ENCODE measurements at places on chromosomes 7 and 10.
A peak's percentile ranks its signal among the peaks of the same experiment; 100 is the strongest.

- DNase-seq, result peak; percentile 60
Measured at GRCh38 chr10:103111031-103111917, 81.8 kb downstream of the NT5C2 start.

DNA sequence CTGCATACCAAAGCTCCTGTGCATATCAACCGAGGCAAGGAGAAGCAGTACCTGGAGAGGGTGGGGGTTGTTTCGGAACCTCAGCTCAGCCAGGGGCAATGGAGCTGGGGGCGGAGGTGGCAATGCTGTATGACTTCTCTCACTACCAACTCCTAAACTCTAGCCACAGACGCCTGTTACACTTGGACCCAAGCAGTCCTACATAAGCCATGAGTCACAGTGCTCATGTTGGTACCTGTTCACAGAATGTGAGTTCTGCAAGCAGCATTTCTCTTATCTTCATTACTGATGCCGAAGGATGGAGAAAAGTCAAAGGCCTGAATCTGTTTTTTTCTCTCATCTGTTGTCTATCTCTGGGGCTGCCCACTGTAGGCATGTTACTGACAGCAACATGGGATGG, 3.2 kb upstream of the RAB18 start:
- no peak for DNase-seq

- peak; percentile 83 for DNase-seq
Measured at GRCh38 chr7:2680792-2681490, 7.1 kb upstream of the AMZ1 start.

- no peak for DNase-seq
Measured at GRCh38 chr7:95404316-95404865, 8.2 kb upstream of the PON3 start.

DNA sequence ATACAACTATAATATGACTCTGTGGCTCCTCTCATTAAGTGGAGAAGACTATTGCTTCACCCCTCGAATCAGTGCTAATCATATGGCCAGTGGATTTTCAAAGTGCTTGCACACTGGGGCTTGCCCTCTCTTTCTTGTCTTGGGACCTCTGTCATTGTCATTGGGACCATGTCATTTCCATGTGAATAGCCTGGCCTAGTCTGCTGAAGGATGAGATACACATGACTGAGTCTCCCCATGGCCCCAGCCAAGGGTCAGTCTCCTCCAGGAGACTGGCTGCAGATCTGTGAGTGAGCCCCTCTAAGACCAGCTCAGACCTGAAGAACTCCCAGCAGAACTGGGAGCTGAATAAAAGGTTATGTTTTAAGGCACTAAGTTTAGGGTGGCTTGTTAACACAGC, 39.5 kb downstream of the PKD1L1 start:
- DNase-seq, result no peak

DNA sequence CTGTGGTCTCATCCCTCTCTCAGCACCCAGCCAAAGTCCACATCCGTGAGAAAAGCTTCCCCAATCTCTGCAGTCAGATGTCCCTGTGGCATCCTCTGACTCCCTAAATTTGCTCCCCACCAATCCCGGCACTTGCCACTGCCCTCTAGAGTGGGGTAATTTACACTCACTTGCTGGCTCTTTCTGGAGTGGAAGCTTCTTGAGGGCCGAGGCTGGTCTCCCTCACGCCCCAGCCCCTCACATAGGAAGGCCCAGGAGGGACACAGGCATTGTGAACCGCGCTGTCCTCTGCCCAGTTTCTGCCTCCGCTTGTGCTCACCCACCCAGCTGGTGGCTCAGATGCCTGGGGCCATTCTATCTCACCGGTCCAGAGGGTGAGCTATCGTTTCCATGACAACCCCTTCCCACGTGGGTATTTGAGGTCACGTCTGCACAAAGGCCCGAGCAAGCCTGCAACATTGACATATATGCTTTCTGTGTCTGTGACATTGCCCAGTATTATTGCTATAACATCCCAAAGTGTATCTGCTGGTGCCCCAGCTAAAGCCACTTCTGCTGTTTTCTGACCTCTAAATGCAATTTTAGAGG, 97.3 kb upstream of the CTBP2 start:
- DNase-seq, result no peak

- DNase-seq, result no peak
Measured at GRCh38 chr7:22480523-22481075, 19.4 kb downstream of the STEAP1B start.

GRCh38 chr10:73163096-73163495, 4.7 kb downstream of the ECD start:
- peak; percentile 30 for DNase-seq

GRCh38 chr7:25476863-25477499, 248.7 kb upstream of the NPVF start:
- DNase-seq, result no peak

DNA sequence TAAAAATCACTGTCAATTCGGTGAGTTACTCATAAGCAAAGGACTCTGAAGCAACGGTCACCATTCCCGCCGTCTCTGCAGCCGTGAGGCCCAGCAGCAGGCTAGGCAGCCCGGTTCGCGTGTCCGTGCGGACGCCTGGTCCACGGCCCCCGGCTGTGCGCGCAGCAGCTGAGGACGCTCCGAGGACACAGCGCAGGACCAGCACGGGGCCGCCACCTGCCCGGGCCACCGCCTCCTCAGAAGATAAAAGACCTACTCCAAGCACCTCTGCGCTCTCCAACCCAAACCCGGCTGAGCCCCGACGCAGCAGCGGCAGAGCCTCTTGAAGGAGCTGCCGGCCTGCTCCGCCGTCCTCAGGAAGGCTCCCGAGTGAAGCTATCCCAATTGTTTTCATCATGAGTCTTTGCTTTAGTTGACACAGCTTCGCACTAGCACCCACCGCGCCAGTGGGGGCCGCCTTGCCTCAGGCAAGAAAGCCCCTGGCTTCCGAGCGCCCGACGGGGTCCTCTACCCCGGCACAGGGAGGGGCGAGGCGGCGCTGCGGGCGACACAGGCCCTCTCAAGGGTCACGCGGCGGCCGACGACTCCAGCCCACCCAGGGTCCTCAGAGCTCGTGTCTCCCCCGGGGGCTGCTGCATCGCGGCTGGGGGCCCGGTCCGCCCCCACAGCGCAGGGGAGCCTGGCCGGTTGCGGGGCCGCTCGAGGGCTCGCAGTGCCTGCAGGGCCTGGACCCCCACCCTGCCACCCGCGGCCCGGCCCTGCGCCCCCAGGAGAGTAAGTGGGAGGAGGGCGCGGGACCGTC, 16.9 kb upstream of the GPR146 start:
- peak; percentile 25 for DNase-seq

DNA sequence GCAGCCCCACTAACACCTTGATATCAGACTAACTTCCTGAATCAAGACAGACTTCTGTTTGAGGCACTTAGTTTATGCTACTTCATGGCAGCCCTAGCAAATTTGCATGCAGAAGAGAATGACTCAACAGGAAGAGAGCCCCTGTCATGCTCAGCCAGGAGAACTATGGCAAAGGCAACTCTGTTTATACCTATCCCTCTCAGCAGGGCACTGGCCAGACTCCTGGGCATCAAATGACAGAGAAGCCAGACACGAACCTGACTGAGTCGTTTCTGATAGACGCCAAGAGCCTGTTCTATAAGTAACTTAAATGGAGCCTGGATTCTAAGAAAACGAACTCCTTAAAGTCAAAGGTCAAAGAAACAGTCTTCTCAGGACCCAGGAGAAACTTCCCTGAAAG, 50.9 kb upstream of the UNC5B start:
- DNase-seq, result peak; percentile 3

GRCh38 chr10:124728830-124729661, 15.1 kb downstream of the FAM53B start:
- DNase-seq, result no peak

GRCh38 chr10:68870545-68871104, 30.5 kb upstream of the DDX50 start:
- no peak for DNase-seq

- DNase-seq, result no peak
Measured at GRCh38 chr7:128059143-128059988, 28.1 kb upstream of the LRRC4 start.

- no peak for DNase-seq
Measured at GRCh38 chr10:123848564-123849457, 42.8 kb downstream of the CPXM2 start.

DNA sequence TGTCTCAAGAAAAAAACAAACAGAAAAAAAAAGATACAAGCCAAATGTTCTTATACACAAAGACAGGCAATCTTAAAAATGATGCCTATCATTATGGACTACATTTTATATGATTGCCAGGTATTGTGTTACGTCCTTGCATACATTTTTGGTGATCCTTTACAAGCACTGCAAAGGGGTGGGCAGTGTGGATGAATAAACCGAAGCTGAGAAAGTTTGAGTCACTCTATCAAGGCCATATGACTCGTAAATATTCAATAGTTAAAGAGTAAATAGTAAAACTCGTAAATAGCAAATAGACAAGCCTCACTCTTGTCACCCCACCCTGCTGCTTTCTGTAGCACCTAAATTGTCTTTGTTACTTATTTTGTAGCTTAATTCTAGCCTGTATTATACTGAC, 326.2 kb downstream of the FRMD4A start:
- DNase-seq, result peak; percentile 52

- no peak for DNase-seq
Measured at GRCh38 chr10:6354168-6354772, 151.5 kb downstream of the PFKFB3 start.

DNA sequence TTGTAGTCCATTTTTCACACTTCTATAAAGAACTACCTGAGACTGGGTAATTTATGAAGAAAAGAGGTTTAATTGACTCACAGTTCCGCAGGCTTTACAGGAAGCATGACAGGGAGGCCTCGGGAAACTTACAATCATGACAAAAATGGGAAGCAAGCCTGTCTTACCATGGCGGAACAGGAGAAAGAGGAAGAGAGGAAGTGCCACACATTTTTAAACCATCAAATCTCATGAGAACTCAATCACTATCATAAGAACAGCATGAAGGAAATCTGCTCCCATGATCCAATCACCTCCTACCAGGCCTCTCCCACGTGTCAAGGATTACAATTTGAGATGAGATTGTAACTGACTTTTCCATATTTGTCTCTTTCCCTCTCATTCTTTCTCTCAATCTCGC, 9.3 kb upstream of the PNPLA8 start:
- no peak for DNase-seq

DNA sequence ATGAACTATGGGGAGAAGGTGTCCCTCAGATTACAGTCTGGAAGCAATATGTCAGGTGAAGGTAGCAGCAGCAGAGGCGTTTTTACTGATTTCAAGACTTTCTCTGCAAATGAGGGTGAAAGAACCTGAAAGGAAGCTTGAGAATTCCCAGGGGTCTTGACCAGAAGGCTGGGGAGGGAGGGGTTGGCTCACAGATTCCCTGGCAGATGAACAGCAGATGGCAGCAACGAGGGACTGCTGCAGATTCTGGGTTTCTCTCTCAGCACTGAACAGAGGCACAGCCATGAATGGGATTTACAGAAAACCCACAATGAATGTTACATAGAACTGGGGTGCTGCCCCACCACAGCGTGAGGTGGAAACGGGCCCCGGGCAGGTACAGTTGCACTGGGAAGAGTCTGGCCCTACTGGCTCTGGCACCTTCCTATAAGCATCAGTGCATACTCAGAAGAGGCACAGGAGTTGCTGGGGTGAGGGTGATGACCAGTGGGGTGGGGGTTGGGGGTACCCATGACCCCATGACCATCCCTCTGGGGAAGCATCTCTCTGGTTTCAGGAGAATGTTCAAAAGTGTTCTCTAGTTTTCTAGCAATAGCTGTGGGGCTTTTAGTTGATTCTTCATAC, 317.8 kb downstream of the SH2D4B start:
- no peak for DNase-seq

DNA sequence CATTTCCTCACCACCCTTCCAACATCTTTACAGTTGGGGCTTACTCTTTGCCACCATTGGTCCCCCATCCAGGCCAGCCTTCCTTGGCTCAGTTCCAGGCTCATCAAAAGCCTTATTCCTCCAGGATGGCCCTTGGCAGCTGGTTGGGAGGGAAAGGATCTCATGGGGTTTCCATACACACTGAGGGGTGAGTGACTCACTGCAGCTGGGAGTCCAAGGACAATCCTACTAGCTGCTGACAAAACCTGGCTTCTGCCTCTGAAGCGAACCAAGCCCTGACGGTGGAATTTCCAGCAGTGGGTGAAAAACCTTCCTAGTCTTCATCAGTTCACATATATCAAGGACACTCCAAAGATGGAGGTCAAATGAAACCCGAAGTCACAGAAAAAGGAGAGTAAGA, 22.9 kb downstream of the CRHR2 start:
- DNase-seq, result no peak

- DNase-seq, result no peak
Measured at GRCh38 chr10:131915990-131916766, 15.4 kb downstream of the PPP2R2D start.

- DNase-seq, result no peak
Measured at GRCh38 chr7:118478931-118479330, 254.4 kb downstream of the ANKRD7 start.
